ENCODE measurements at places on chromosomes 2 and 18.

- peak; percentile 48 for DNase-seq
Measured at GRCh38 chr2:130836501-130837174, at the start of gene ARHGEF4. Gene ARHGEF4 (plus strand): TSS chr2:130836914. CDS start chr2:130836954, 40 bp downstream.

GRCh38 chr2:8821276-8822217 lies 15.9 kb downstream of the KIDINS220 start:
- DNase-seq: no peak

DNA sequence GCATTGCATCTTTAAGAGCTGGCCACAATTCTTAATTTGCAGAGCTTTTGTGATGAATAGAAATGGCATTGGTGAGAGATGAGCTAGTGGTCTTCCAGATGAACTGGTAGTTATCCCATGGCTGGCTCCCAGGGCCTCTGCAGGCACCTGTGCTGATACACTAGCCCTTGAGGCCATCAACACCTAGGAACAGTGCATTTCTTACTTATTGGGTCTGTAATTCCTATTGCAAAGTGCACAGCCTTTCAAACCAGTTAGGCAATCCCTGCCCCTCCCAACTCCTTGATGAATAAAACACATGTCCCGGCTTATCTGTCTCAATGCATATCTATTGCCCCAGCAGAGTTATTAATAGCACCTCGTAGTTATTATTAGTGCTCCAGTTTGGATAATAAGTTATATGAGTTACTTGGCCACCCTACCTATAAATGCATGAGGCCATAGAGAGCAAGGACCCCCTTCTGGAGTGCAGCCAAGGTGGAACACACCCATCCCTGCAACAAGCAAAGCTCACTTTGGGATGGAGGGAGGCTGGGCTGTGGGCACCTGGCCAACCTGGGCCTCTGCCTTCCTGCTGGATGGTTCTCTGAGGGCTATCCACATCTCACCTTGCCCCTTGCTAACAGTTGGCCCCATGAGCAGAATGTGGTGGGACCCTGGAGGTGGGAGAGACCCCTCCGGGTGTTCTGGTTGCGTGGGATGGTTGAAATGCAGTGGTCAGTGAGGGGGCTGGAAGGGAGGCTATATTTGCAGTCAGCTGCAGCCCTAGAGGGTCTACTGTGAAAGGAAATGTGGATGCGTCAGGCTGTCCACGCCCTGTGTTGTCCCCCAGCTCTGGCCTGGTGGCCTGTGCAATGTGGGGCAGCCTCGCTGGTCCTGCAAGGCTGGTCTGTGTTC lies 455.9 kb upstream of the HS6ST1 start:
- DNase-seq: no peak

DNA sequence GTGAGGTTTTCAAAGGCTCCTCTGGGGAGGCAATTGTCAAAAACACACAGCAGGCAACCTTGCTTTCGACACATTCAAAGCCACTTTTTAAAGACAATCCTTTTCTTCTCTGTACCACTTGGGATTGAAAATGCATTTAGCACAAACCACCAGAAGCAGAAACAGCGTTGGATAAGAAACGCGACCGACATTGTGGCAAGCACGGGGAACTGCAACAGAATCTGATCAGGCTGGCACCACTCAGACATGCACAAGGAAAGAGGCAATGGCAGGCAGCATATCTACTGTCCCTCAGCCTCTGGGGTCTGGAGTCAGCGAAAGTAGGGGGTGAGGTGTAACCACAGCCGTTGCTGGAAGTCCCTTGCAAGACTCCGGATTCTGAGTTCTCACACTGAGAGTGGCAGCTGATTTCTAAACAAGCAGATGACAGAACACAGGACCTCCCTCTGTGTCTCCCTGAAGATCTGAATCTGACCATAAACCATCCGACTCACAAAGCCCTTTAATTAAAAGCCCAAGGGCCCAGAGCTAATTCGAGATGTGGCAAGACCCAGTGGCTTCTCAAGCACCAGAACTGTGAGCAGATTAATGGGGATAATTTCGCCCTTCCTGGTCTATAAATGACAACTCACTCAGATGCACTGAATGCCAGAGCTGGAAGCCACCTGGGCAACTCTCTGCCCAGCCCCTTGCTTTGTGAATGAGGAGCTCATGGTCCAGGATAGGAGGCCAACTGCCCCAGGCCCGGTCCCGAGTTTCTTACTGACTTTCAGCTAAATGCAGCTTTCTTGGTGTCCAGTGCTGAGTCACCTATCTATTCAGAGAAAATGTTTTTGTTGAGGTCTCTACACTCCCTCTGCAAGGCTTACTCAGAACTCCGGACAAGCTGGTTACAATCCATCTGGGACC lies 29.6 kb downstream of the CYRIA start:
- DNase-seq: no peak

DNA sequence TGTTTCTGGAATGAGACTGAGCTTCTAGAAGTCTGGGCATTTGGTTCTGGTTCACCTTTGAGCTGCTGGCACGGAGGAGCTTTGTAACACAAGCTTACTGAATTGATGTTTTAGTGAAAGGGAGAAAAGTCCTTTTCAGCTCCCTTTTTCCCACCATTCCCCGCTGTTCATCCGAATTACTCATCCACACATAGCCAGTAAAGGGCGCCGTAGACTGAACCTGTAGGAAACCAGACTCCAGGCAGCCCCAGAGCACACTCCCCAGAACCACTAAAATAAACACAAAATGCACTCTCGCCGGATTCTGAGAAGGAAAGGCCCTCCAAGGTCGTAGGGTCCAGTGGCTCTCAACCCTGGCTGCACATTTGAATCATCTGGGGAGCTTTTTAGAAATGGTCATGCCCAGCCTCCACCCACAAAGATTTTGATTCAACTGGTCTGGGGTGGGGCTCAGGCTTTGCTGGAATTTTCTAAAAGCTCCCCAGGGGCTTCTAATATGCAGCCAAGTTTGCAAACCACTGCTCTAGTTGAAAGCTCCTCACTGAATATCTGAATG lies 29.6 kb downstream of the TCF7L1 start:
- no peak for DNase-seq

DNA sequence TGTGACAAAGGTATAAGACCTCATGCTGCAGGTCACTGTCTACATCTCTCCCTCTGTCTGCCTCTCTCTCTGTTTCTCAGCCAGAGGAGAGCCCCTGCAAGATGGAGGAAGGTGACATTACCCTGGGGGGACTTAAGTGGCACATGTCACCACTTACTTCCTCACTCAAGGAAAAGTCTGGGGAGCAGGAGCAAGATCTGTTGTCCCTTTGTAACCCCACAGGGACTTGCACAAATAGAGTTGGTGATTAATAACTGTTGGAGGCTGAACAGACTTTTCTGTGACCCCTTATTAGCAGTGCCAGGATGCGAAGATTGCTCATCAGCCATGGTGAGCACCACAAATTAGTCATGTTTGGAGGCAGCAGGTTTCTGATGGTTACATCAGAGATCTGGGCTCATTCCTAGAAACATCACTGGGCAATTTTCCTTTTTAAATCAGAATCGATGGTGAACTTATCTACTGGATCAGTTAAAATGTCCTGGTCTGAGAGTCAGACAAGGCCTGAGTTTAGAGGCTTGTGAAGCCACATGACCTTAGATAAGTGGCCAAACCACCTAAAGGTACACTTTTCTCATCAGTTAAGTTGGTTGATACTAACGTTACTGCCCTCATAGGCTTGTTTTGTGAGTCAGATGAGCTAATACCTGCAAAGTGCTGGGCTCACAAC lies 81.2 kb upstream of the LTBP1 start:
- peak; percentile 21 for DNase-seq

- no peak for DNase-seq
Measured at GRCh38 chr2:207883002-207883780, 113.5 kb upstream of the FZD5 start.

- no peak for DNase-seq
Measured at GRCh38 chr2:235462415-235462790, 31.4 kb upstream of the AGAP1 start.

GRCh38 chr2:71299507-71299906 lies 32.1 kb upstream of the ZNF638 start:
- DNase-seq: no peak

GRCh38 chr2:95231723-95232122 lies 24.4 kb downstream of the ZNF892 start:
- peak; percentile 67 for DNase-seq

GRCh38 chr2:231003186-231003585 lies 7.3 kb downstream of the SPATA3 start:
- no peak for DNase-seq

GRCh38 chr18:74331404-74331803 lies 15.8 kb downstream of the C18orf63 start:
- no peak for DNase-seq

DNA sequence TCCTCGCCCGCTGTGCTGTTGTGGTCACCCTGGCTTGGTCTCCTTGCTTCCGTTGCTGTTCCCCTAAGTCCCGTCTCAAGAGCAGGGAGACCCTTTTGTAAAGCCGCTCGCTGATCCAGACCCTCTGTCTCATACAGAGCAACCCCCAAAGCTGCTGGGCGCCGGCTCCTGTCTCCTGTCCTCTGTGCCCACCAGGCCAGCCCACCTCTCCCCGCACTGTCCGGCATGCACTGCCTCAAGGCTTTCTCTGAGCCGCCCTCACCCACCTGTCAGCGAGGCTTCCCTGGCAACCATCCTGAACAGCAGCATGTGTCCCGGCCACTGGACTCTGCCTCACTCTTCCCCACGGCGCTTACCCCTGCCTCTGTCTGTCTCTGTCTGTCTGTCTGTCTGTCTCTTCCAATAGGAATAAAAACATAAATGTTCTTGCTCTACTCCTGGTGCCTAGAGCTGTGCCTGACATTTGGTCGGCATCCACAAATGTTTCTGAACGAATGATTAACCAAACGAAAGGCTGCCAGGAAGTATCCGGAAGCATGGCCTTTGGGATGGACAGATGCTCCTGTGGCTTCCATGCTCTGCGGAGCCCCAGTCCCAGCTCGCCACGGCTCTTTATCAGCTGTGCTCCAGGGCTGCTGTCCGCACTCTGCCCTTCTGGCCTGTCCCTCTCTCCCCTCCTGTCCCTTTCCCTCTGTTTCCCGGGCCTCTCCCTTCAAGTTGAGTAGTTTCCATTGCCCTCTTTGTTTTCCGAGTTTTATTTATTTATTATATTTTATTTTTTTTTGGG lies 7.8 kb downstream of the COLEC11 start:
- DNase-seq: no peak

DNA sequence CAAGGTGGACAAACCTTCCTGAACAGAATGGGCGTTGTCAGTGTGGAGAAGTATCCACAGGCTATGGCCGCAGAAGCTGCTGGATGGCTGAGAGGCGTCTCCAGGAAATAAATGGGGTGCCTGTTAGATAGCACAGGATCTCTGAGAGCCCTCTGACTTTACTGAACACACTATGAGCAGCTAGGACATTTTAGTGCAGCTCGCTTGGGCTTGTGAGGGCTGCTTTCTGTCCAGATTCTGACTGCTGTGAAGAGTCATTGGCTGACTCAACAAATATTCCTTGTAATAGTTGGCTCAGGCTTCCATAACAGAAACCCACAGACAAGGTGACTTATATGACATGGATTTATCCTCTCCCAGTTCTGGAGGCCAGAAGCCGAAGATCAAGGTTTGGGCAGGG lies 100.2 kb upstream of the SNTG2 start:
- no peak for DNase-seq

DNA sequence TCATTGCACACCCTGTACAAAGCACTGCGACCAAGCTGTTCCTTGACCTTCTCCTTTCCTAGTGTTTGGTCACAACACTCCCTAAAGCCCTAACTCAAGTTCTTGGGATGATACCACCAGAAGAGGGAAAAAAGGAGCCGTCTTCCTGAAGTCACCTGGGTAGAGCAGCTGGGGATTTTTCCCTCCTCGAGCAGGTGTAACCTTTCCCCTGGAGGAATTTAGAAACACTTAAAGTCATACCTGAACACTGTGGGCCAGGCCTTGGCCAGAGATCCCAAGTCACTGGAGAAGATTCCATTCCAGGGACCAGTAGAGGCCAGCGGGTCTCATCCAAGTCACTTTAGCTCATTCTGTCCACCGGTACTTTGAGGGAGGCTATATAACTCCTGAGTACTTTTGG lies 13.2 kb downstream of the EPAS1 start:
- DNase-seq: no peak

DNA sequence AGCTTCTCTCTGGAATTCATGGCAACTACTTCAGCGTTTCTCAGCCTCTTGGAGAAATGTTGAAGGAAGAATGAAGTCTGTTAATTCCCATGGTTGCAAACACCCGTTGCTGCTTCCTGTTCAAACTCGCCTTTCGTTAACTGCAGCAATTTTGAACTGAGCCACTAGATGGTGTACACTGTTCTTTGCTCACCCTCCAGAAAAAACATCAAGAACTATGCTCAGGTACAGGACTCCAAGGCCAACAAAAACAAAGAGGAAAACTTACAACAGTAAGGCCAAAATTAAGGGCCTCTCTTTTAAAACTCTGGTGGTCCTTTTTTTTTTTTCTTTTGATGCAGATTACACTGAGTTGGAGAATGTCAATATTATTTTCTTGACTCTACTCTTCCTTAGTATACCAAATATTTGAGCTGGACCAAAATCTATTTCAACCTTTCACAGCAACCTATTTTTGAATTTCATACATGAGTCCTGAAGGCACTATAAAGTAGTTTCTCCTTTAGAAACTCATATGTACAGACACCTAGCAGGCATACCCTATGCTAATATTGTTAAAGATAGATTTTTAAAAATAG lies 58.2 kb downstream of the KLHL14 start:
- peak; percentile 16 for DNase-seq

- DNase-seq: no peak
Measured at GRCh38 chr2:2636813-2637212, 305.7 kb upstream of the MYT1L start.

All from activated CD4-positive, alpha-beta T cell treated with anti-CD3 and anti-CD28 coated beads for 36 hours (primary cell).